GM03348 (cell line): ENCODE measurements at places on chromosomes 2 and 18.

- DNase-seq, result peak; percentile 60
These were observed 3.5 kb upstream of the NEUROD1 start for GRCh38 chr2:181683518-181684453.

DNA sequence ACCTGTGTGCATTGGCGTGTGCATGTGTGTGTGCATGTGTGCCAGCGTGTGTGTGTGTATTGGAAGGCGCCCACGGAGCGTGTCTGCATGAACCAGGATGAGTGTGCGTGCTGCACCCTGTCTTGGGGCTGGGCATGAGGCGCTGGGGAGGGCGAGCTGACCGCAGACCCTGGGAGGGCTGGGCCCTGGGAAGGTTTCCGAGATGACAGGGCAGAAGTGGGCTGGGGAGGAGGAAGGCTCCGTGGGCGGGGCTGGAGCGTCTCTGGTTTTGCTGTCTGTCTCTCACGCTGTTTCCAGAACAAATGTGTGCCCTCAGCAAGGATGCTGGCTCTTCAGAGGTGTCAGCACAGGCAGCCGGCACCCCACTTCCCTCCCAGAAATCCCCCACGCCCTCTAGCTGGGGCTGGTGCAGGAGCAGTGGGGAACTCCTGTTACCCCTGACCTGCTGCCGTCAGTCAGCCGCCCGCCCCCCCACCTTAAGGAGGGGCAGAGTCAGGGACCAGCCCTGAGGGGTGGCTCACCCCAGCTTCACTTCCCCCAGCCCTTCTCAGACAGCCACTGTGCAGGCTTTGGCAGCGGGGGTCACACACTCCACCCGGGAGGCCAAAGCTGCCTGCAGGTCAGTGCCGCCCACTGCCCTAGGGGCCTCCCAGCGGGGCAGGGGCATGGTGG lies at the start of gene GPR35:
TSS of gene GPR35 (plus strand) at position 531 of the 672 bp plus-strand sequence. CDS start 4,473 bp downstream, outside the sequence.
- DNase-seq, result peak; percentile 82

- no peak for DNase-seq
These were observed 191.1 kb downstream of the STK39 start for GRCh38 chr2:168056242-168056787.

GRCh38 chr18:3593381-3593903 lies 143.5 kb downstream of the TGIF1 start:
- peak; percentile 65 for DNase-seq
